ENCODE measurements at places on chromosomes 11 and 22. TPM values are rescaled to one million over a fixed set of nuclear protein-coding genes. Genes with fewer than 3 reads are reported as not detected.

CECR2 gene
- 0.10 TPM for total RNA-seq

OR51B2 gene
- total RNA-seq = not detected

PRR33 gene
- not detected for total RNA-seq

ELMOD1 gene
- total RNA-seq = 0.38 TPM

MS4A3 gene
- total RNA-seq = not detected

PANX2 gene
- 1.6 TPM for total RNA-seq

MMP1 gene
- total RNA-seq = 4,071 TPM

PDE2A gene
- 93.7 TPM for total RNA-seq

PIWIL4 gene
- total RNA-seq = 0.65 TPM

UBTFL1 gene
- total RNA-seq = not detected

YAP1 gene
- total RNA-seq = 54.2 TPM

SYCE3 gene
- total RNA-seq = not detected

OR2D2 gene
- not detected for total RNA-seq

ART1 gene
- not detected for total RNA-seq

PATE4 gene
- not detected for total RNA-seq

ROBO4 gene
- total RNA-seq = 745 TPM

CD3G gene
- not detected for total RNA-seq

CNGA4 gene
- not detected for total RNA-seq

NAALADL1 gene
- total RNA-seq = 7.2 TPM

FANCF gene
- total RNA-seq = 11.0 TPM

TMEM126B gene
- 39.2 TPM for total RNA-seq

OR4A5 gene
- total RNA-seq = not detected

CPT1B gene
- 2.5 TPM for total RNA-seq

UPB1 gene
- not detected for total RNA-seq

ANGPTL5 gene
- total RNA-seq = 0.19 TPM

BTBD18 gene
- not detected for total RNA-seq

ZNF214 gene
- total RNA-seq = 0.76 TPM

SLC16A8 gene
- total RNA-seq = not detected

YDJC gene
- total RNA-seq = 39.8 TPM

FRMD8 gene
- 102 TPM for total RNA-seq

KRTAP5-1 gene
- not detected for total RNA-seq

All from vein endothelial cell (primary cell).